ENCODE measurements at places on chromosomes 11 and 22.
A peak's percentile ranks its signal among the peaks of the same experiment; 100 is the strongest.

DNA sequence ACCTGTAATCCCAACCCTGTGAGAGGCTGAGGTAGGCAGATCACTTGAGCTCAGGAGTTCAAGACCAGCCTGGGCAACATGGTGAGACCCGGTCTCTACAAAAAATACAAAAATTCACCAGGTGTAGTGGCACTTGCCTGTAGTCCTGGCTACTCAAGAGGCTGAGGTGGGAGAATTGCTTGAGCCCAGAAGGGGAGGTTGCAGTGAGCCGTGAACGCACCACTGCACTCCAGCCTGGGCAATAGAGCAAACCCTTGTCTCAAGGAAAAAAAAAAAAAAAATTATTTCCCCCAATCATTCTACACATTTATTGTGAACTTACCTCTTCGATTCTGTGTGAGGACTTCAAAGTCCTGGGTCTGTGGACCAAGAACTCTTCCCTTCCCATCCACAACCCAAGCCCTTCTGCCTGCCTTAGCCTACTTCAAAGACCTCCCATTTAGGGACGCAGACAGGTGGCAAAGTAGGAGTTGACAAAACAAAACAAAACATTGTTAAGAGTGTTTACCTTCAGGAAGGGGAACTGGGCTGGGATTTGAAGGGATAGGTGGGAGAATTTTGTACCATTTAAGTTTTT lies 3.8 kb upstream of the WEE1 start:
- no peak for DNase-seq

GRCh38 chr11:67408437-67409200 lies 4.7 kb downstream of the TBC1D10C start:
- DNase-seq, result no peak

GRCh38 chr11:4433856-4434255 lies 15.2 kb upstream of the OR52K2 start:
- DNase-seq, result no peak

- no peak for DNase-seq
Observed at GRCh38 chr11:47784785-47785381, 17.7 kb upstream of the FNBP4 start.

DNA sequence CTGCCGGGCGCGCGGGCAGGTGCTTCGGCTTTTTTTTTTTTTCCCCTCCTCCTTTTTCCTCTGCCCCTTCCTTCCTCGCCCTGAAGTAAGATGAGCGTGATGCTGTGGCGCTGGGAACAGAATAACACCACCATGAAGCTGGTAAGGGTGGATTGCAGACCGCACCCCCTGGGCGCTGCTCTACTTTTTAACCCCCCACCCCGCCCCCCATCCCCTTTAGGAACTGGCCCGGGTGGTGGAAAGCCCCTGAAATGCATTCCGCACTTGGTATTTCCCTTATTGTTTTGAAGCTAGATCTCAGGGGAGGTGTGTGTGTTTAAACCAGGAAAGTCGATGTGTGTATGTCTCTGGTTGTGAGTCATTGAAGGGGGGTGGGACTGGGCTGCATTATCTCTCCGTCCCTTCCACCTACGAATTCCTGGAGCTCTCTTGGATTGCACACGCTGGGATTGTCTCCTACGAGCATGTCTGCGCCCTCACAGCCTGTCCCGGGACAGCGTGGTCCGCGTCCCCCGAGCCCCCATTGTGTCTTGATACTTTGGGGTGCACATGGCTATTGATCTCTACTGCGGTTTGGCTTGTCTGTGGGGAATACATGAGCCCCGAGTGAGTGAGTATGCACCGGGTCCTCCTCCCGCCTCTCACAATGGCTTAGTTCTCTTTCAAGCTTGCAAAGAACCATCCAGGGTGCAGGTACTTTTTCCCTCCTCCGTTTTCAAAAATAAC lies 64.9 kb downstream of the NAV2 start:
- DNase-seq, result no peak

GRCh38 chr11:95363708-95364107 lies 132.7 kb upstream of the SESN3 start:
- DNase-seq, result no peak

DNA sequence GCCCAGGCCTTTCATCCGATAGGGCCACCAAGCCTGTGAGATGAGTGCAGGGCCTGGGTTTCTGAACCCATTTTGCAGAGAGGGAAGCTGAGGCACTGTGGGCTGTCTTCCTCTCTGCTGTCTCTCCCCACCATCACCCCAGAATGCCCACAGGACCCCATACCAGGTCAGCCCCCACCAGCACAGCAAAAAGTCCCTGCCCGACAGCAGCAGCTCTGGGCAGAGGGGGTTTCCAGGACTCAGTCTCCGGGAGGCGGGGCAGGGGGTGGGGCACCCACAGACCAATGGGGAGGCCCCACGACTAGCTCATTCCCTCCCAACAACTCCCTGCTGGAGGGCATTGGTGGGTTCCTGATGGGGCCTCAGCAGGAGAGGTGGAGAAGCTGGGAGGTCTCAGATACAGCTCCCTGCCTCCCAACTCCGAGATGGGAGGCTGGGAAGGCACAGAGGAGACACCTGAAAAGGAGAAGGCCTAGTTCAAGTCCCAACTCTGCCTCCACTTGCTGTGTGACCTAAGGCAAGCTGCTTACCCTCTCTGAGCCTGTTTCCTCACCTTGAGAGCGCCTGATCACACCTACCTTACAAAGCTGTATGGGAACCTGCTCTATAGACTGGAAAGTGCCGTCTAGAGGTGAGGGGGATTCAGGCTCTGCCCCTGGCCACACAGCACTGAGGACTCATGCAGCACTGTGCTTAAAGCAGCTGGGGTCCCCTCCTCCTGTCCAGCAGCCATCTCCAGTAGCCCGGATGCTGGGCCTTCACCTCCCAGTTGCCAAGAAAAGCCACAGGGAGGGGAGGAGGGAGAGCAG lies 3.5 kb downstream of the CBX7 start:
- DNase-seq, result no peak

- DNase-seq, result no peak
Observed at GRCh38 chr22:19085233-19085718, 36.9 kb downstream of the DGCR2 start.

GRCh38 chr11:102449651-102450570 lies 2.7 kb downstream of the TMEM123 start:
- no peak for DNase-seq

- DNase-seq, result no peak
Observed at GRCh38 chr22:27775758-27776649, 25.6 kb downstream of the MN1 start.

- no peak for DNase-seq
Observed at GRCh38 chr22:18010266-18010665, 14.1 kb downstream of the MICAL3 start.

GRCh38 chr22:45302751-45303150 lies 7.0 kb upstream of the FAM118A start:
- no peak for DNase-seq

DNA sequence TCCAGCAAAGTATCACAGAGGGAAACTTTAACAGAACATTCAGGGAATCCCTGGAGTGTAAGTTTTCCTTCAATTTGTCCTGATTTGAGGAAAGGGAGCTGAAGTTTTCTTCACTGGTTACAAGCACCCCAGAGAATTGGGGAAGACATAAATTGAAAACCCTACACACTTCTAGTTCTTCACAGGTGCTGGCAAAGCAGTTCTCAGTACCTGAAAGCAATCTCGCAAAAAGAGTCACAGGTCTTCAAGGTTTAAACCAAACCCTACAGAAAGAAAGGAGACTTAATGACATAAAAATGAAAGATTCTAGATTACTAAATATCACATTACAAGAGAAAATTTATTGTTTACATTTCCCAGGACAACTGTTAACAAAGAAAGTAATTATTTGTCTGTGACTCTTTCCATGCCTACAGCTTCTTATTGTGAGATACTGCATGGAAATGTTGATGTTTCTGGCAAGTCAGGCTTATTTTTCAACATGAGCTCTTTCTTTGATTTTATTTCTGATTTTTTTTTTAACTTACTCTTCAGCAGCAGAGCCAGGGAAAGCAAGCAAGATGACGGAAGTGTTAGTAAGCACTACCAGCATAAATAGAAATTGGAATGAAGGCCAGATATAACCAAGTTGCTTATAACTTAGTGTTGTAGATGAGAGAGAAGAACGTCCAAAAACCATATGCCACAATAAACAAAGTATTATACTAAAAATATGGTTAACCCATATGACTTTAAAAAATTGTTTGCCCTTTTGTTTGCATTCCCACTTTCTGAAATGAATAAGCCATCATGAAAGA lies 44.1 kb downstream of the FANCF start:
- no peak for DNase-seq

- DNase-seq, result no peak
Observed at GRCh38 chr11:37087650-37088572, 489.9 kb upstream of the RAG2 start.

- peak; percentile 9 for DNase-seq
Observed at GRCh38 chr11:18243783-18244362, 4.6 kb downstream of the SAA2 start.

DNA sequence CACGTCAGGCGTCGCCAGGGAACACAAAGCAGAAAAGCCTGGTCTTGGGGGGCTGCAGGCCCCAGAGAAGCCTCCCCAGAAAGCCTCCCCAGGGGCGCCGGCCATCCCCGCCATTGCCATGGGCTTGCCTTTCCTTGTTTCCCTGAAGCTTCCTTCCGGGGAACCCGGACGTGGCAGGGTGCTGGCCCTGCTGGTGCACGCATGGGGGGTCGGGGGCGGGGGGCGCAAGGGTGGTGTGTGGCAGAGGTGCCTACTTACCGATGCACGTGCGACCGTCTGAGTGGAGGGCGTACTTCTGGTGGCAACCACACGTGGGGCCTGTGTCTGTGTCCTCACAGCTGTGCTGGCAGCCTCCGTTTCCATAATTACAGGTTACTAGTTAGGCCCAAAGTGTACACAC lies 71.0 kb upstream of the TTLL12 start:
- no peak for DNase-seq

DNA sequence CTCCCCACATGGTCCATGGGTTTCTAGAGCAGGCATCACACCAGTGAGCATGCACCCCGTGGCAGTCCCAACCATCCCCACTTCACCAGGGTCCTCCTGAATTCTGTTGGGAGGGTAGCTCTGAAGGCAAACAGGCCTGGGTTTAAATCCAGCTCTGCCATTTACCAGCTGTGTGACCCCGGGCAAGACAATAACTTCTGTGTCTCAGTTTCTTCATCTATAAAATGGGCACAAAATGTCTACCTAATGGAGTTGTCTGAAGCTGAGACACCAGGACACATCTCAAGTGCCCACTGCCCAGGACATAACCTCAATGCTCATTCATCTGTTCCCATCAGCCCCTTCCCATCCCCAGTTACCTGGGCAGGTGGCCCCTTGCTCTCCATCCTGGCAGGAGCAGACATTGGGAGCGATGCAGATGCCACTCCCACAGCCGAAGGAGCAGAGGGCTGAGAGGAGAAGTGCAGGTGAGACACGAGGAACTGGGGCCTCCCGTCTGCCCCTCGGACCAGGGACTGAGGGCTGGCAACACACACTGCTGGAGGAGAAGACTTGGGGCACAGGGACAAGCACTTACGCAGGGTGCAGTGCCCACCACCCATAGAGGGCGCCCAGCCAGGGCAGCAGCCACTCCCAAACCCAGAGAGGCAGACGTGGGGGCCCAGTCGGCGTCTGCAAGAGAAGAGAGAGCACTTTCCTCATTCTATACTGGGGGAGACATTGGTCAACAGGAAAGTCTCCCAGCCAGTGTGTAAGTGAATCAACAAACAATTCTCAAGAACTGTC lies 4.0 kb downstream of the VWCE start:
- no peak for DNase-seq

- no peak for DNase-seq
Observed at GRCh38 chr11:59520741-59521140, 9.4 kb downstream of the OR4D9 start.

- DNase-seq, result no peak
Observed at GRCh38 chr11:21631991-21632390, 560.9 kb upstream of the ANO5 start.

- no peak for DNase-seq
Observed at GRCh38 chr22:49787861-49788260, 39.8 kb downstream of the BRD1 start.

DNA sequence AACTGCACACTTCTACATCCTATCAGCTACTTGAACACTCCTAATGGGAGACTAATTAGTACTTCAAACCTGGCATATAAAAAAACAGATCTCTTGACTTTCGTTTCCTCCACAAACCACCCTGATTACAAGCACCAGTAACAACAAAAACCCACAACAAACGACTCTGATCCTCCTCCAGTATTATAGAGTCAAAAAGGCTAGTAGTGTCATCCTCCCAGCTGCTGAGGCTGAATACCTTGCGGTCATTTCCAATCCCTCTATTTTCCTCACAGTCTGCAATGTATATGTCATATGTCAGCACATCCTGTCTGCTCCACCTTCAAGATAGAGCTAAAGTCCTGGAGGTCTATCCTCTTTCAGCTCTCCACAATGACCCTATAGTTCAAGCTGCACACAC lies 688.9 kb upstream of the RAG2 start:
- no peak for DNase-seq

- no peak for DNase-seq
Observed at GRCh38 chr22:38724926-38725571, 19.3 kb downstream of the GTPBP1 start.

- DNase-seq, result no peak
Observed at GRCh38 chr22:28750471-28750881, 8.6 kb downstream of the HSCB start.

GRCh38 chr11:86802601-86803051 lies 2.3 kb downstream of the PRSS23 start:
- no peak for DNase-seq

- no peak for DNase-seq
Observed at GRCh38 chr11:121582296-121582695, 129.5 kb upstream of the SORL1-AS1 start.

DNA sequence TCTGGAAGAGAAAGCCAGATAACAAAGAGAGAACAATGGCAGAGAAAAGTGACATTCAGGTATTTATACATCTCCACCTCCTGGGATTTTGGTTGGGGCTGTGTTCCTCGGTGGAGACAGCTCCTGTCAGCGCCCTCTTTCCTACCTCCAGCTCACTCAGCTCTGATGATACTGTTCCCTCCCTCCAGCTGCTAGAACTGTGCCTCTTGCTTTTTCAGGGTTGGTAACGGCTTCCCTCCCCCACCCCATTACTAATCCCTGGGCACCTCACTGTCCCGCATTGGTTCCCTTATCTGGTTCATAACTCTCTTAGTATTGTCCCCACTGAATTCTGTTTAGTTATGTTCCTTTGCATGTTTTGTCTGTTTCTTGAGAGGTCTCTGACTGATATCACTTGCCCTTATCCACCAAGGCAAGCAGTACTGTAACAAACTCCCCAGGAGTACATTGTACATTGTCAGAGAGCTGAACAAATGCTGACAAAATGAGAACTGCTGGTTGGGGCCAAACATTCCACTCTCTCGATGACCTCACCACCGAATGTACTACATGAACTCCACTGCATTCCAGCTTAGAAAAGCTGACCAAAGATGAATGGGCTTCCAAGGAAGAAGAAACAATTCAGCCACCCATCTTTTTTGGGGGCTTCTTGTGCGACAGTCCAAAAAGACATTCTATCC lies 5.7 kb upstream of the FBXO3 start:
- DNase-seq, result no peak

Measured in stimulated activated CD8-positive, alpha-beta memory T cell treated with anti-CD3 and anti-CD28 coated beads, Interleukin-7, amount 100 ng/mL, for 1 hour (primary cell).